ENCODE measurements at places on chromosomes 3 and 15. TPM values are rescaled to one million over a fixed set of nuclear protein-coding genes. Genes with fewer than 3 reads are reported as not detected.

- no peak for DNase-seq
- no peaks in the 10 kb centered on the region for H3K4me1 ChIP-seq
- no peaks in the 10 kb centered on the region for H3K36me3 ChIP-seq
- H3K4me3 ChIP-seq, result no peak overlapping the region
- no peaks in the 10 kb centered on the region for H3K27me3 ChIP-seq
- H3K27ac ChIP-seq, result no peak overlapping the region
These were observed 4.6 kb upstream of the APBA2 start for GRCh38 chr15:28881170-28881569.

DNA sequence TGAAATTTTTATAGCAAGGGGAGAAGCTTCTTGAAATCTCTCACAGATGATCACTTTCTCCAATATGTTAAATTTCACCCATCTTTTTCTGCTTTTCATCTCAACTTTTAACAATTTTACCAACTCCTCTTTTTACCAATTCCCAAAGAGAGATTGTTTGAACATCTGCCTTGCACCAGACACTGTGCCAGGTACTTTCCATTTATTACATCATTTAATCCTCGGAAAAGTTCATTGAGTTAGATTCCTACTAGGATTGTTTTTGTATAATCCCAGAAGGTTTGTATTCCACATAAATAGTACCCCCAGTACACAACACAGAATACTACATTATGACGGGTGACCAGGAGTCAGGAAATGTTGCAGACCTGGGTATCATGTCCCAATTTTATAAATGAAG, 74.1 kb downstream of the ATP8B4 start:
- no peak overlapping the region for H3K4me3 ChIP-seq
- peaks cover 26% of the 10 kb centered on the region for H3K4me1 ChIP-seq
- peaks cover 22% of the 10 kb centered on the region for H3K36me3 ChIP-seq
- no peaks in the 10 kb centered on the region for H3K27me3 ChIP-seq

The GPR87 gene
- total RNA-seq, result 3.3 TPM

The ARID3B gene
- 18.0 TPM for total RNA-seq

- no peak for DNase-seq
- H3K36me3 ChIP-seq, result no peaks in the 10 kb centered on the region
- peaks cover 9% of the 10 kb centered on the region for H3K4me1 ChIP-seq
- H3K27me3 ChIP-seq, result peaks cover 9% of the 10 kb centered on the region
These were observed 272.0 kb upstream of the RORA start for GRCh38 chr15:61500951-61501620.

GRCh38 chr15:77909182-77909940, 168.2 kb downstream of the TBC1D2B start:
- H3K36me3 ChIP-seq, result no peaks in the 10 kb centered on the region
- DNase-seq, result no peak
- peak overlapping the region; percentile 56 for H3K27ac ChIP-seq
- H3K27me3 ChIP-seq, result peaks cover 6% of the 10 kb centered on the region
- H3K4me1 ChIP-seq, result peaks cover 18% of the 10 kb centered on the region
- no peak overlapping the region for H3K4me3 ChIP-seq
